ENCODE measurements at places on chromosomes 6 and 20.

DNA sequence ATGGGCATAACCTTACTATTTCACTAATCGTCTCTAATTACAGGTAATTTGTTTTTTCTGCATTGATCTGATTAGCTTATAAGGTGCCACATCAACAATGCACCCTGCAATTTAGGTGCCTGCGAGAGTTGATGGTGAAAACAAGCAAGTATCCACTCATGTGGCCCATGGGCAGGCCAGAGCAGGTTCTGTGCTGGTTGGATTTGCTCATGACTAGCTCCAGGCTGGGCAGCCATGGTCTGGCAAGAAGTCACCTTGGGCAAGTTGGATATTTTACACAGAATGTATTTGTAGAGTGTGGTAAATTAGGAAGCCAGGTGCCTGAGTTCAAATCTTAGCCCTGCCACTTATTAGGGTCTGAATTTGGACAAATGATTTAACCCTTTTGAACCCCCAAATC lies 25.3 kb downstream of the RAB44 start:
- no peak for DNase-seq

GRCh38 chr6:55652429-55652828 lies 73.4 kb upstream of the HMGCLL1 start:
- DNase-seq: no peak

DNA sequence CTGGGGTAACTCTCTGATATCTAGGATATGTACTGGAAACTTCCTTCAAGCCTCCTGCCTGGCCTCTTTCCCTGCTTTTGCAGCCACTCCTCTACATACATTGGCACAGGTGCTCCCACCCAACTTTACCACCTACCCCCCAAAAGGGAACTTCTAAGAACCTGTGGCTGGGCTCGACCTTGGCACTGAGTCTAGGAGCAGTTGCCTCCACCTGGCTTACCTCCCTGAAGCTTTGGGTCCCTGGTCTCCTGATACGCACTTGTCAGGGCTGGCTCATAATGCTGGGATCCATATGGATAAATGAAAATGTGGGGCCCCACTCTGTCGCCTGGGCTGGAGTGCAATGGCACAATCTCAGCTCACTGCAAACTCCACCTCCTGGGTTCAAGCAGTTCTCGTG lies 56.2 kb downstream of the SSR1 start:
- DNase-seq: no peak

DNA sequence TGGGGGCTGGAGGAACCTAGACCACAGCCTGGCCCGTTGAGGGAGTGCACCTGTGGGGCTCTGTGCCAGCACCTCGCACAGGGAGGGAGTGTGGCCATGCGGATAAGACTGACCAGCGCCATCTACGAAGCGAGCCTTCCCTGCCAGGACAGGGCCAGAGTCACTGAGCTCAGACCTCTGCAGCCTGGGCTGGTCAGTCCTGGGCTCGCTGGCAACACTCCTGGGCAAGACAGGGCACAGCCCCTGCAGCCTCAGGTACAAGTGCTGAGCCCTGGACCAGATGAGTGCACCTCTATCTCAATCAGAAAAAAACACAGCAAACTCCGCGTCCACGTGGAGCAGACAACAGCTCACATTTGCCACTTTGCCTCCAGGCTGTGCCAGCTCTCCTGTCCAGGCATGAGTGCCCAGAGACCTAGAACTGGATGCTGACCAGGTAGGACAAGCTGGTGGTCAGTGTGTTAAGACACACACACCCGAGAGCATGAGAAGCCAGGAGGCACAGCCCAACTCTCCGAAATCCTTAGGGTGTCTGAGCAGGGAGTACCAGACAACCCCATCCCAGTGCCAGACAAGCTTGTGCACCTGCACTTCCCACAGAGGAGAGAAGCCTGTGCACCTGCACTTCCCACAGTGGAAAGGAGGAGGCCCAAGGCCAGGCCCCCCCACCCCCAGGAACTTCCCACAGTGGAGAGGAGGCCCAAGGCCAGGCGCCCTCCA lies 4.9 kb downstream of the ARFRP1 start:
- no peak for DNase-seq

- DNase-seq: no peak
Observed at GRCh38 chr6:159122453-159122852, 46.7 kb upstream of the FNDC1 start.

- no peak for DNase-seq
Observed at GRCh38 chr6:28651161-28651560, 125.5 kb downstream of the GPX5 start.

DNA sequence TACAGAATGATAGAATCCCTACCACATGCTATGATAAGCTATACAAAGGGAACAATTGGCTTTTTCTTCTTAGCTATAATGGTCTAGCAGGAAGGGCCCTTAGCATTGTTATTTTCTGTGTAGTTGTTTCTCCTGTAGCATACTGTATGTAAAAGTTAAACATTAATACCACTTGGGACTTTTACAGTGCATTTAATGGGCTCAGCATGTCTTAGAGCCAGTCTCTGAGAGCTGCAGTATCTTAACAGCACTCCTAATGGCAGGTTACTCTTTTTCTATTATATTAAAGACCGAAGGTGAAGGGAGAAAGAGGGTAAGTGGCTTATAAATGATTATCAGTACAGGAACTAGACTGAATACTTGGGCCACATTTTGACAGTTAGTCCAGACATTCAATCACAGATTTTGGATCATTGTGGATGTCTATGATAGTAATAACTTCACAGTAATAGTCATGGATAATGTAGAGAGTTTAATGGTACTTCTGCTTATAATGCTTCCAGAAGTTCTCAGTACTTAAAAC lies 290.7 kb downstream of the PHF3 start:
- DNase-seq: no peak
